ENCODE measurements at places on chromosomes 12 and 14.
A peak's percentile ranks its signal among the peaks of the same experiment; 100 is the strongest.

- peaks cover 37% of the 10 kb centered on the region for H3K4me1 ChIP-seq
- no peak overlapping the region for H3K4me3 ChIP-seq
- H3K36me3 ChIP-seq: no peaks in the 10 kb centered on the region
- H3K27ac ChIP-seq: no peak overlapping the region
- no peaks in the 10 kb centered on the region for H3K27me3 ChIP-seq
- no peak for DNase-seq
These were observed 19.0 kb upstream of the KRAS start for GRCh38 chr12:25269701-25270100.

- H3K27ac ChIP-seq: peak overlapping the region; percentile 95
- no peaks in the 10 kb centered on the region for H3K27me3 ChIP-seq
- peak overlapping the region; percentile 12 for H3K4me3 ChIP-seq
- DNase-seq: no peak
These were observed 14.4 kb downstream of the FRMD6 start for GRCh38 chr14:51666070-51666469.

GRCh38 chr12:130952171-130952954, 1.3 kb upstream of the ADGRD1 start:
- H3K4me1 ChIP-seq: peaks cover 20% of the 10 kb centered on the region
- no peak overlapping the region for H3K27ac ChIP-seq
- no peaks in the 10 kb centered on the region for H3K27me3 ChIP-seq
- DNase-seq: no peak

- no peak within 1 kb of the TSS for H3K4me3 ChIP-seq
- no peak for DNase-seq
- no peaks in the 10 kb centered on the region for H3K27me3 ChIP-seq
- H3K27ac ChIP-seq: no peak within 1 kb of the TSS
These were observed at the start of gene IFNG-AS1 for GRCh38 chr12:67989184-67989920. Gene IFNG-AS1 (plus strand): TSS chr12:67989447.

- H3K4me1 ChIP-seq: no peaks in the 10 kb centered on the region
- DNase-seq: no peak
- H3K4me3 ChIP-seq: no peak overlapping the region
- H3K36me3 ChIP-seq: no peaks in the 10 kb centered on the region
- H3K27me3 ChIP-seq: peaks cover 4% of the 10 kb centered on the region
These were observed 102.0 kb downstream of the FSCB start for GRCh38 chr14:44405011-44405486.

- H3K27ac ChIP-seq: no peak overlapping the region
- H3K4me1 ChIP-seq: no peaks in the 10 kb centered on the region
- H3K27me3 ChIP-seq: no peaks in the 10 kb centered on the region
- H3K4me3 ChIP-seq: no peak overlapping the region
- DNase-seq: no peak
- H3K36me3 ChIP-seq: peaks cover 23% of the 10 kb centered on the region
These were observed 17.5 kb downstream of the ANAPC5 start for GRCh38 chr12:121334513-121335343.

DNA sequence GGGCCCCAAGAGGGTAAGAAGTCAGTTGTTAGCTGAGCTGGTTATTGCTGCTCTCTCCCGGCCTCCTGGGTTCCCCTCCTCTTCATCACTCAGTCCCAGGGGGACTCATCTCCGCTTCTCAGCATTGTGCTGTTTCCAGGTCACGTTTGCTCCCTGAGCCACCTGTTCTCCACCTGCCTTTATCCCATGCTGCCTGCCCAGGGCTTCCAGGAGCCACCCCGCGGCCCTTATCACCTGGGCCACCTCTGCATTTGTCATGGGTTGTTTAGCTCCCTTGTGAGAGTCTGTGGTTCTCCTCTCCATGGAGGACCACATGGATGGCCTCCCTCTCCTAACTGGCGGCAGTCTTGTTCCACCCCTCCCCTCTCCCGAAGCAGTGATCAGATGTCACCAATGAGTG, 36.0 kb downstream of the SYNDIG1L start:
- no peak overlapping the region for H3K27ac ChIP-seq
- H3K4me3 ChIP-seq: no peak overlapping the region
- H3K4me1 ChIP-seq: no peaks in the 10 kb centered on the region
- H3K36me3 ChIP-seq: no peaks in the 10 kb centered on the region

DNA sequence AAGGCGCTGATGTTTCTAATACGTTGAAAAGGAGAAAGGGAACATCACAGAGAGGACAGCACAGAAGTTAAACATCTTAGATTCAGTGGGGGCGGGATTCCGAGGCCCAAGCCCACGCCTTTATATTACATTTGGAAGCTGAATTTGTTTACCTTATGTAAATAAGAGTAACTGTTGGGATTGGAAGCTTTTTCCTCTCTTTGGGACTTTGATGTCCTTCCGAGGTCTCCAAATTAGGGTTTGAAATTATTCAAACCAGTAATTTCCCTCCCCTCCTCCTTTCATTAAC, 6.4 kb downstream of the FOXA1 start:
- H3K27me3 ChIP-seq: peaks cover 72% of the 10 kb centered on the region
- H3K27ac ChIP-seq: no peak overlapping the region
- DNase-seq: no peak
- H3K4me3 ChIP-seq: no peak overlapping the region
- peaks cover 3% of the 10 kb centered on the region for H3K36me3 ChIP-seq

All from chondrocyte (in vitro differentiated cells).